ENCODE measurements at places on chromosomes 1 and 21.
A peak's percentile ranks its signal among the peaks of the same experiment; 100 is the strongest.

- DNase-seq: no peak
Measured at GRCh38 chr1:232377494-232377770, 252.5 kb downstream of the SIPA1L2 start.

GRCh38 chr1:177877086-177877485 lies 92.8 kb downstream of the SEC16B start:
- DNase-seq: no peak

- DNase-seq: no peak
Measured at GRCh38 chr1:11098931-11099309, 749 bp downstream of the EXOSC10 start.

DNA sequence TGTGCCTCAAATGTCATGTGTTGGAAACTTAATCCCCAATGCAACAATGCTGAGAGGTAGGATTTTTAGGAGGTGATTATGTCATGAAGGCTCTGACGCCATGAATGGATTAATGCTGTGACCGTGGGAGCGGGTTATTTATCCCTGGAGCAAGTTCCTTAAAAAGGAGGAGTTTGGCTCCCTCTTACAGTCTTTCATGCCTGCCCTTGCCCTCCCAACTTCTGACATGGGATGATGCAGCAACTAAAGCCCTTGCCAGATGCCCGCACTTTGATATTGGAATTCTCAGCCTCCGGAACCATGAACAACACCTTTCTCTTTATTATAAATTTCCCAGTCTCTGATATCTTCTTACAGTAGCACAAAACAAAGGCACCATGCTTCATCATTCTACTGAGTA lies 685.3 kb upstream of the CHRM3 start:
- no peak for DNase-seq

DNA sequence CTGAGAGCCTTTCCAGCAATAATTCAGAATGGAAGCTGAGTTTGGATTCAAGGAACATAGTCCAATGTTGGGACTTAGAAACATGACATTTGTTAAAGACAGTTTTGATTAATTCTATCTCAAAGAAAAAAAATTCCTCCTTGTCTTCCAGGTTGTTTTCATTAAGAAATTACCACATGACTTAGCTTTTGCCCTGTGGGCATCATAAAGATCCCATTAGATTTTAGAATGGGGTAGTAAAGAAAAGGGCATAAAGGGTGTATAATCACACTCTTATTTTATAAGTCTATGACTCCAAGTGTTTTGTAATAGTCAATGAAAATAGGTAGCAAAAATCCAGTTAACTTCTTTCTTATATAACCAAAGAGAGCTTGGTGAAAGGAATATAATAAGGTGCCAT lies 14.3 kb upstream of the PRKAA2 start:
- DNase-seq: no peak

- DNase-seq: no peak
Measured at GRCh38 chr1:185674201-185674600, 60.0 kb upstream of the HMCN1 start.

GRCh38 chr1:17498214-17498613 lies 41.3 kb upstream of the ARHGEF10L start:
- no peak for DNase-seq

DNA sequence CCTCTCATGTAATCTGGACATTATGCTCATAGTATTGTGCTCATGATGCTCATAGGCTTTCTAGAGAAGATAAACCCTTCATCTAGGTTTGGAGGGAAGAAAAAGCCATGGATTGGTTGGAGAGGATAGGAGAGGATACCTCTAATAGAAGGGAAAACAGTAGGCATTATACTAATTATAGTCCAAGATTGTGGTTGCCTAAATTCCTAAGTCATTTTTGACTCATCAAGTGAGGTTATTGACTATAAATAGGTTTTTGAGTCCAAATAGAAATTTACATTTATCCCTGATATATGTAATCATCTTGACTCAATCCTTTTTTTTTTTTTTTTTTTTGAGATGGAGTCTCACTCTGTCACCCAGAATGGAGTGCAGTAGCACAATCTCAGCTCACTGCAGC lies 5.0 kb downstream of the SYT11 start:
- DNase-seq: no peak

GRCh38 chr1:77762072-77762476 lies 2.4 kb upstream of the USP33 start:
- no peak for DNase-seq

DNA sequence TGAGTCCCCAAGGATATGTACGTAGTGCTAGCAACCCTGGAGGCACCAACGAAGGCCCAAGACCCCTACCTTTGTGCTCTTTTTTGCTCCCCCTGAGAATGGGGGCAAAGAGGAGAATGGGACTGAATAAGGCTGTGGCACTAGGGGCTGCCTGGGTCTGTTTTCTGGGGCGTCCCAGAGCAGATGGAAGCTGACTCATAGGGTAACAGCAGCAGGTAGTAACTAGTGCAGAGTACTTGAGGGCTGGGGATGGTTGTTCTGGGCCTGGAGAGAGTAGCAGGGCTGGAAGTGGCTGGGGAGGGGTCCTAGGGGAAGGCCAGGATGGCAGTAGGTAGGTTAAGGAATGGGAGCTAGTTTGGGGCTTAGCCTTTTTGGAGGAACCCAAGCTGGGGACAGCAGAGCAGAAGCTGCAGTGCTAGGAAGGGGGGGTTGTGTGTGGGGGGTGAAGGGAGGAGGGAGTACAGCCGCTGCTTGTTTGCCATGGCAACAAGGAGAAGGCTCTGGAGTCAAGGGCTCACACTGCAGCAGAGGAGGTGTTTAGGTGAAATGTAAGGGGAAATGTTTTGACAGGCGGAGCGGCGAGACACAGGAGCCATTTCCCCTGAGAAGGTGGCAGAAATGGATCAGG lies 1.8 kb downstream of the NCDN start:
- DNase-seq: no peak

- no peak for DNase-seq
Measured at GRCh38 chr1:7255303-7256058, 470.2 kb downstream of the CAMTA1 start.

DNA sequence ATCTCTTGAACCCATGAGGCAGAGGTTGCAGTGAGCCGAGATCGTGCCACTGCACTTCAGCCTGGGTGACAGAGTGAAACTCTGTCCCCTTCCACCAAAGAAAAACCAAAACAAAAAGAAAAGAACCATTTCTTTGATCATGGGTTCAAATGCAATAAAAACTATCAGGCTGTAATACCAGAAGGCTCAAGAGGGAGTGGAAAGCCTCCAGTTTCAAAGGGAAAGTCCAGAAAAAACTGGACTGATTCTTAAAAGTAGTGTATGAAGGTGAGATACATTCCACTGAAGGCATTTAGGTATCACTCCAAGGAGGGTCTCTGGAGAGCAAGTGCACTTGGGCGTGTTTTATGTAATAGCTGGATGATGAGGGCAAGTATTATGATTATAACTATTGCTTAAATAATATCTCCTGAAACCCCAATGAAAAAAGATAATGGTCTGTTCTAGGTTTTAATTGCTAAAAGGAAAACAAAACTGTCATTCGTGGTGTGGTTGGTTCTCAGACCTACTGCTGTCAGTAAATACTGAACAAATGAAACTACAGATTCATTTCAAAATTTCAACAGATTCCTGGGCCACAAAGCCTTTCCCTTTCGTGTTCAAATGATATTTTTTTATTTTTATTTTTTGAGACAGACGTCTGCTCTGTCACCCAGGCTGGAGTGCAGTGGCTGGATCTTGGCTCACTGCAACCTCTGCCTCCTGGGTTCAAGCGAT lies 6.0 kb upstream of the CAMTA1 start:
- no peak for DNase-seq

GRCh38 chr1:98669355-98670296 lies 8.1 kb downstream of the SNX7 start:
- DNase-seq: no peak

DNA sequence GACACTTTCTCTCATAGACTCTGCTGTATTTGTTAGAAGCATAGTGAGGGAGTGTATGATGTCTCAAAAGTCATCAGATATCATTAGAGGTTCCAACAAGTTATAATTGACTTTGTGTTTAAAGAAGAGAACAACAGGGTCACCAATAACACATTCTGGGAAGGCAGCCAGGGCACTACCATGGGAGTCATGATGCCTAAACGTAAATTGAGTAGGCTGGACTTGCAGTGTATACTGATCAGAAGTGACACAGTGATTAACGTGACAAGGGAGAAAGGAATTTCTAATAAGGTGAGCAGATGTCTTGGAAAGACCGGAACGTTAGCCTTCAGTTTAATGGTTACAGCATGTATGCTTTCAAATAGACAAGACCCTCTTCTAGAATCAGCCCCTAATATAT lies 973.2 kb downstream of the NCAM2 start:
- DNase-seq: no peak

GRCh38 chr1:201742476-201742875 lies 86.5 kb upstream of the IPO9 start:
- no peak for DNase-seq

DNA sequence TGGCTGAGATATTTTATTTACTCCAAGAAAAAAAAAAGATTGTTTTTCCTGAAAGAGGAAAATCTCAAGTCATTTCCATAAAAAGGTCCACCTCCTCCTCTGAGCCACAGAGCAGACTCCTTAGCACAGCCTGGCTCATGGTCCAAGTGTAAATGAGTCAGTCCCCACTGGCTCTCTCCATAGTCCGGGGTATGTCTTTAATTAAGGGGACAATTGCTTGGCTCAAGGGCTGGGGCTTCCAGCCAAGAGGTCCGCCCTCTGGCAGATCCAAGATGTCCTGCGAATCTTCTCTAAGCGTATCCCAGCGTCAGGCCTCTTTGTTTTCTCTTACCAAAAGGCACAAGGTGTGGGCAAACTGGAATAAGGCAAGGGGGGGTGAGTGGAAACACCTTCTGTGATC lies 33.3 kb downstream of the FOXD2 start:
- DNase-seq: no peak

- DNase-seq: peak; percentile 3
Measured at GRCh38 chr21:43361493-43362296, 65.2 kb downstream of the SIK1 start.

All from stimulated activated CD8-positive, alpha-beta memory T cell treated with anti-CD3 and anti-CD28 coated beads, Interleukin-4, amount 100 ng/mL, for 1 hour (primary cell).